Cortex of kidney (tissue), 1 donor: ENCODE measurements at places on chromosomes 16 and 17.

DNA sequence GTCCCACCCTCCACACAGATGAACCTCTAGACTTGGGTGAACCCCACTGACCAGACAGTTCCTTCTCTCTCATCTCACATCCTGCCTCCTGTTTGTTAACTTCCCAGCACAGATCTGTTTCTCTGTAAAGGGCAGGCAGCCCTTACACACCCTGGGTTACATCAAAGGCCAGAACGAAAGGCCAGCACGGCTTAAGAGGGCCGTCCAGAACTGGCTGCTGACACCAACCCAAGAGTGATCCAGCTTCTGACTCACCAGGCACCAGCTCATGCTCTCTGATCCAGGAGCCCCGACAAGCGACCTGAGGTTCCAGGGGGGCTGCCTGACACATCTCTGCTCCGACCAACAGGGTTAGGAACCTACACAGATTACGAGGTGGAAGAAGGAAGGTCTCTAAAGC is 86.9 kb downstream of the MRM3 start:
- DNase-seq, result no peak

DNA sequence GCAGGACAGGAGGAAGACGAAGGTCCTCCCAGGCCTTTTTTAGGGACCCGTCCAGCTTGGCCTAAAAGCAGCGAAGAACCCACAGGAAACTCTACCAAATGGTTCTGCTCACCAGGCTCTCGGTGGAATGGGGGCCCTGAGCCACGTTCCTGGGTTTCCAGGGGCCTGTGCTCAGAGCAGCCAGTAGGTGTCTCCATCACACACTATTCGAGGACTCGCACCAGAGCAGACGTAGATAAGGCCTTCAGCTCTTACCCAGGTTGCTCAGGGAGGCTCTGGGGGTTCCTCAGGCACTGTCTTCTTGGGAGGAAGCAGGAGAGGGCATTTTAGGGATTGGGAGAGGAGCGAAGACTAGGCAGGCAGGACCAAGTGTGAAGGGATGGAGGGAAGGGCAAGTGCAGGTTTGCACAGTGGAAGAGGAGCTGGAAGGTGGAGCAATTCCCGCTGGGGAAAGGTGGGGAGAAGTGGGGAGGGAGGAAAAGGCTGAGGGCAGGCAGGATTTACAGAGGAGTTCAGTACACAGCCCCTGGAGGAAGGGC is 157.1 kb downstream of the RGS9 start:
- no peak for DNase-seq

DNA sequence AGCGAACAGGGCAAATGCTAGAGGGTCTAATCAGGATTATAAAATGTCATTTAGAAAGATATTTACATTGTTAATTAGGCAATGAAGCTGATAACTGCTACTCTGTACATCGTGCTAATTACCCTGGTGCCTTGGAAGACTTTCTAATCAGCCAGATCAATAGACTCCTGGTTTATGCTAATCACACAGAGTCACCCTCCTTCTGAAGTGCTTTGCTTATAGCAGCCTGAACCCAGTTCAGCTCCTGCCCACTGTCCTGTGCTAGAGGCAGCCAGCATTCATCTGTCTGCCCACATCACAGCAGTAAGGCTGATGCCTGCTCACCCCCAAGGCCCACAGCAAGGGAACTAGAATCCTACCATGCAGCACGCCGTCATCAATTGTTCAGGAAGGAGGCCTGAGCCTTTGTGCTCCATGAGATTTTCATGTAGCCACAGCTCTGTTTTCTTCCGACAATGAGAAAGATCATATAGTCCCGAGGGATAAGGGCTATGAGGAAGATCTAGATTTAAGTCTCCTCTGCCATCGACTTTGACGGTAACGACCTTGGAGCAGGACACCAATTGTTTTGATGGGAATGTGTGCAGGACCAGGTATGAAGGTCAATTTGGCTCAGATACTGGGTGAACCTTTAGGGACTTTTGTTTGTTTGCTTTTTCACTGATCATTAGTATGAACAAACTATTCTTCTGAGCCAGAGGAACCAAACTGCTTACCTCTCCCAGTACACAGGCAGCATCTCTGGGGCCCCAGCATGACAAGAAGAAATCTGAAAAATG is 12.5 kb upstream of the LYRM9 start:
- no peak for DNase-seq

- no peak for DNase-seq
Measured at GRCh38 chr17:56707312-56708219, 114.1 kb downstream of the NOG start.

DNA sequence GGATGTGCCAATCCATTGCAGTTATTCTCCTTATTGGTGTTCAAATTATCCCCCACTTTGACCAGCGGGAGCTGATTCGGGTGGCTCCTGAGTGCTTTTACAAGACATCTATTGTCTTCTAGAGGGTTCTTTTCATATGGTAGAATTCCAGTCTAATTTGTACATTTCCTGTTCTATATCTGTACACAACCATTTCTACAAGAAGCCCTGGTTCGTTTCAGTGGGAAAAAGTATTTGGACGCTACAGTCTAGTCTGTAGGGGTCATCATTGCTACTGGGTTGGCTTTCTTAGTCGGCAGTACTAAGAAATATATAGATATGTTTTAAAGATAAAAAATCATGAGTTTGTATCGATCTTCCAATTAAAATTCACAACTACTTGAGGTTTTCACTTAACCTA is 262.6 kb downstream of the MAP2K6 start:
- DNase-seq, result no peak
